ENCODE measurements at places on chromosomes 12 and 14.

DNA sequence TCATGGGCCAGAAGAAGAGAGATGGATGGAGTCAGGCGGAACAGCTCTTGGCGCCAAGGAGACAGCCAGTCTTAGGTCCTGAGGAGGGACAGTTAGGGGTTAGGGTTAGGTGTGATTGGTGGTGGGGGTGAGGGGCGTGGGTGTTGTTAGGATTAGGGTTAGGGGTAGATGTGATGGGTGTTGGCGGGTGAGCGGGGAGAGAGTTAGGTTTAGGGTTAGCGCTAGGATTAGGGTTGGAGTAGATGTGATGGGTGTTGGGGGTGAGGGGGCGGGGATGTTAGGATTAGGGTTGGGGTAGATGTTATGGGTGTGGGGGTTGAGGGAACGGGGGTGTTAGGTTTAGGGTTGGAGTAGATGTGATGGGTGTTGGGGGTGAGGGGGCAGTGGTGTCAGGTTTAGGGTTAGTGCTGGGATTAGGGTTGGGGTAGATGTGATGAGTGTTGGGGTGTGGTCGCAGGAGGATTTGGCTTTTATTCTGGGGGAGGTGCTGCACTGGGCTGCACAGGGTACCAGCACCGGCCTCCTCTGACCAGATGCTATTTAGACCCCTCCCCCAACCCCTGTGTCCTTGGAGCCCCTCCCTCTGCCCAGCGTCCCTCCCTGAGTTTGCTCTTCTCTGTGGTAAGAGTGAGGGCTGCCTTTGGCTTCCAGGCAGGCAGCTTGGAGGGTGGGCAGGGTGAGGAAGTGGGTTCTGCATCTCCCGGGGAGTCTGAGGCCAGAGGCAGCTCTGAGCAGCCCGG lies 35.6 kb upstream of the FBRSL1 start:
- DNase-seq: no peak

DNA sequence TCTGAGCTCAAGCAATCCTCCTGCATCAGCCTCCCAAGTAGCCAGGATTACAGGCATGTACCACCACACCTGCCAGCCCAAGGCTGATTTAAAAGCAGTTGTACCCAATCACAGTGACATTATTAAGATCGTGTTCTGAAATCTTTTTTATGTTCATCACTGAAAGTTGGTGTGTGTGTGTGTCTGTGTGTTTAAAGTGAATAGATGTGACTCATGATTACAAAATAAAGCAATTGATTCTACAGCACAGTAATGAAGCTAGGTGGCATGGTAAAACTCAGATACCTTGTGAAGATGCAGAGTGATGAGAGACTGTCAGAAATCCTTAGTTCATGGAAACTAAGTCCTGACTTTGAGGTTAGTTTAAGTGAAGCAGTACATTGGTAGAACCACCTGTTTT lies 74.2 kb upstream of the ATP2B1 start:
- no peak for DNase-seq

- DNase-seq: peak; percentile 25
These were observed 77.2 kb downstream of the SERPINA3 start for GRCh38 chr14:94689218-94689984.

DNA sequence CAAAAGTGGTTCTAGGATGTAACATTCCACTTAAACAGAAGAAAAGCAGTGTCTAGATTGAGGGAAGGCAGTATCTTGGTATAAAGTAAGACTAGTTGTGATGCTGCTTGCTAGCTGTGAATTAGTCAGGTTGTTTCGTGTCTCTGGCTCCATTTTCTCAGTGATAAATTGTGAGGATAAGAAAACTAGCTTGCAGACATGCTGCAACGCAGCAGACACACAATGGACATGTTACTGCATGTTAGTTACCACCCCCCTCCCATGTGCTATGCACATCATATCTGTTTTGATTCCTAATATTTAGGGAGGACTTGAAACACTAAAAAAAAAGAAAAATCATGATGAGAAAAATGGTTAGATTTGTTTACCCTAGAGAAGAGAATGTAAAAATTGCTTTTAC lies 2.9 kb downstream of the CCNK start:
- DNase-seq: no peak

DNA sequence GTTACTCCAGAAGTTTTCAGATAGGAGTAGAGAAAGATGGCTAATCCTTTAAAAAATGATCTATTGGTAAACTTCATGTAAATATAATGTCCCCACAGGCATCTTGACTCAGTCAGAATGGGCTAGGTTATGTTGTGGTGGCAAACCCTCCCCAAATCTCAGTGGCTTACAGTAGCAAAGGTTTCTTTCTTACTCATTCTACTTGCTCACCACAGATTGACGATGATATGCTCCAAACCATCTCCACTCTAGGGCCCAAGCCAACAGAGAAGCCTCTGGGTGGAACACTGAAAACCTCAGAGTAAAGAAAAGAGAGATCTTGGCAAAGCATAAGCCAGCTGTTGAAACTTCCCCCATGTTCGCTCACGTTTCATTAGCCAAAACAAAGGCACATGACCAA lies 146.4 kb downstream of the EMP1 start:
- no peak for DNase-seq

DNA sequence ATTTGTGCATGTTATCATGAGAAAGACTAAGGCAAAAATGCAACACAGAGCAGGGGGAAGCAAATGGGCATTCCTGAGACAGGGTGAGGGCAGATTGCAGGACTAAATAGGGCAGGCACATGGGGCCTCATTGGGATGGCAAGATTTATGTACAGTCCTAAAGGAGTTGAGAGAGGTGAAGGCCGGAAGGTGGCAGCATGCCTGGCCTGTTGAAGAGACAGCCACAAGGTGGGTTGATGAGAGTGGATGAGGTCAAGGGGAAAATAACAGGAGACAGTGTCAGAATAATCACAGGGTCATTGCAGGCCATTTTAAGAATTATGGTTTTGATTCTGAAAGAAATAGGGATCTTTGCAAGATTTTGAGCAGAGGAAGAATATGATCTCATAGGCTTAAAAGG lies 21.0 kb downstream of the PAH start:
- DNase-seq: no peak

- no peak for DNase-seq
These were observed 402.9 kb upstream of the SOX5 start for GRCh38 chr12:24352363-24352762.

- DNase-seq: no peak
These were observed 57.5 kb downstream of the ZNF664 start for GRCh38 chr12:124030510-124030909.

DNA sequence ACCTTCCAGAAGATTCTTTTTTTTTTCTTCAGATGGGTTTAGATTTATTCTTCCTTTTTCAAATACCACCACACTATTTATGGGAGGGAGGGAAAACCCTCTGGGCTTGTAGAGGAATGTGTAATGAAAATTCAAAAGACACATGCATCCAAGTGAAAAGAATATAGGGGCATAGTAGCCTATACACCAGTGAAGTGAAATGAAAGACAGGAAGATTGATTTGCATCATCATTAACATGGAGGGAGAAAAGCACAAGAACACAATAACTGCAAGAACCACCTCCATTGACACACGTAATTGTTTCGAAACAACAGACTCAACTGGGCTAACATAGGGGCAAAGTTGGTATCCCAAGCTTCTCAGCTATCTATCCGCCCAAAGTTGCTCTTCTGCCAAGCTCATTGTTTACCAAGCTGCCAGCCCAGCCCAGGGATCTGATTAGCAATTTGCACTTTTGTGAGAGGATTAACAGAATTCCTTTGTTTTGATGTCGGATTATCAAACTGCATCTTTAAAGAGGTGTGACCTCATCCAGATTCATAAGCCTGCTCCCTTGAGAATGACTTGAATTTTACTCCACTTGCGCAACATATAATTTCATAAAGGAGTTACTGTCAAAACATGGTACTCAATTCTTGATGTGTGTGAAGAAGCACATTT lies 430.5 kb upstream of the SOX5 start:
- DNase-seq: no peak
